ENCODE measurements at places on chromosomes 2 and 18.

DNA sequence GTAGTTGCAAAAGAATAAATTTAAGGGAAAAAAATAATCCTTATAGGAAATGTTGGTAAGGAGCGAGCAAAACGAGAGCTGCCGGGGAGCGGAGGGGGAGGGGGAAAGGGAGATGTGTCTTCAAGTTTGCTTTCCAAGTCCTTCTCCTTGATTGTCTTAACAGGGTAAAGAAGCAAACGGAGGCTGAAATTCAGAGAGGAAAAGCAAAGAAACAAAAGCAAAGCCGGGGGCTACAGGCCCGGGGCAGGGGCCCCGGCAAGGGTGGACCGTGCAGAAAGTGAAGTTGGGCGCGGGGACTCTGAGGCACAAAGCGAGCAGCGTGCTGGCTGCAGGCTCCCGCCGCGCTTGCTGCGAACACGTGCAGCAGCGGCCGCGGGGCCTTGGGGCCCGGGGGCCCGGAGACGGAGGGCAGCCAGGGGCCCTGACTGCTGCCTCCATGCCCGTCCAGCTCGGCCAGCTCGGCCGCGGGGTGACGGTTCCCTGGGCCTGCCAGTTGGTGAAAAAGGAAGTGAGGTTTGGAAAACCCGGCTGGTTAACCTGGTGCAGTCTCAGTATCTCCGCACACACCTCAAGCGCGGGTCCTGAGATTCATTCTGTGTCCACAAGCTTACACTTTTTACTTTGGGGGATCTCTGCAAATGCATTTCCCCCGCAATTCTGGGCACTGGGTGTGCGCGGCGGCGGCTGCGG lies 4.1 kb downstream of the BCL11A start:
- no peak for DNase-seq

DNA sequence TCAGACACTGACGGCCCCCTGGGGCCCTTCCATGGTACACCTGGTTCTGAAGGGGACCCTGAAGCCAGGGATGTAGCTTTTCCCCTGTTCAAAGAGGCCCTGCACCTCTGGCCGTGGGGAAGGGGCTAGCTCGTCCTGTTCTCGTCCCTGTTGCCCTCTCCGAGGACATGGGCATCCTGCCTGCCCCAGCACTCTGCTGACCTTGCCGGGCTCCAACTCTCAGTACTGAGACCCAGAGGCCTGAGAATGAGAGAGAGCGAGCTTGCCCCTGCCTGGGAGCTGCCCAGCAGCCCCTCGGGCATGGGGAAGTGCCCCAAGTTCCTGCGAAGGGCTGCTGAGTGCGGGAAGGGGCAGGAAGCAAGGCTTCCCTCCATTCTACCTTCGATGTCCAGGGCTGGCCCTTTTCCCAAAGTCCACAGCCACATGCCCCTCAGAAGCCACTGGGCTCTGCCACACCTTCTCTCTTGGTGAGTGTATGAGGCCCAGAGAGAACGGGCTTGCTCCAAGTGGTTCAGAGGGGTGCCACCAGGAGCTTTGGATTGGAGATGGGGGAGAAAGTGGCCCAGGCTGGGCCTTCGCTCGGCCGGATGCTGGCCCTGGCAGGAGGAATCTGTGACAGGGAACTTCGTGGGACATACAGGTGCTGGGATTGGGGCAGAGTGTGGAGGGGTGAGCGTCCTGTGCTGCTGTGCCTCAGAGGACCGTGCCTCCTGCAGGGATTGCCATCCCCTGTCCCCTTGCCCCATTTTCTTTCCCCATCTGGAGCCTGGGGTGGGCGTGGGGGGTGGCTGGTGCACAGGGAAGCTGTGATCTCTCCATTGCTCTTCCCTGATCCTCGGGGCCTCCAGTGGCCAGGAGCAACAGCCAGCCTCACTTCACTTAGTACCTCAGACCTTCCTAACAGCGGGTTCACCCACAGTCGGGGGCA lies 50.8 kb downstream of the KCNIP3 start:
- no peak for DNase-seq

GRCh38 chr2:101942851-101943250 lies 48.9 kb upstream of the IL1R2 start:
- DNase-seq = no peak

- DNase-seq = no peak
Observed at GRCh38 chr2:43102366-43103092, 123.9 kb downstream of the ZFP36L2 start.

DNA sequence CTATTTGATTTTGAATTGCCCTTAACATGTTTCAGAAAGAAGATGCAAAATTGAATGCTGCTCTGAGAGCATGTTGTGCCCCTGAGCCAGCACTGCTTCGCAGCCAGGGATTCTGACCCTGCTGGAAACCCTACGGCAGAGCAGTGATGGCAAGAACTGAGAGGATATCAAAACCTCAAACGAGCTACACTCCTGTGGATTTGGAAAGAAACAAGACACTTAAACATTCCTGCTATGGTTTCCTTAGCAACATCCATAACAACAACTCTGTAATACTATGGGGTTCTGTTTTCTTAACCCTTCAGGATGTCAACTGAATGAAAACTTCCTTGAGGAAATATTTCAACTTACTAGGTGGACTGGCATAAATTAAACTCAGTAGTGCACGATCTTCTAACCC lies 649.1 kb downstream of the NYAP2 start:
- peak; percentile 71 for DNase-seq

DNA sequence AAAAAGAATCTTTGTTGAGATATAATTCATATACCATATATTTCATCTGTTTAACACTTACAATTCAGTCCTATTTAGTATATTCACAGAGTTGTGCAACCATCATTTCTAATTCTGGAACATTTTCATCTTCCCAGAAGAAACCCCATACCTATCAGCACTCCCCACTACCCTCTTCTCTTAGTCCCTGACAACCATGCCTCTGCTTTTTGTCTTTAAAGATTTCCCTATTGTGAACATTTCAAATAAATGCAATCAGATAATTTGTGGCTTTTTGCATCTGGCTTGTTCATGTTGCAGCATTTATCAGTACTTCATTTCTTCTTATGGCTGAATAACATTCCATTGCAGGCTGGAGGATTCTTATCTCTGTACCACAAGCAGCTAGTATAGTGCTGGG lies 305.9 kb upstream of the MEX3C start:
- DNase-seq = no peak
